ENCODE measurements at places on chromosomes 11 and 22. TPM values are rescaled to one million over a fixed set of nuclear protein-coding genes. Genes with fewer than 3 reads are reported as not detected.

SCGB1A1 gene
- not detected for total RNA-seq

MB gene
- total RNA-seq = not detected

FXYD2 gene
- not detected for total RNA-seq

OR51B2 gene
- not detected for total RNA-seq

APOBEC3B gene
- 1.3 TPM for total RNA-seq

MUC5AC gene
- not detected for total RNA-seq

MAPK8IP2 gene
- 0.65 TPM for total RNA-seq

HBE1 gene
- total RNA-seq = not detected
